ENCODE measurements at places on chromosomes 4 and X.

DNA sequence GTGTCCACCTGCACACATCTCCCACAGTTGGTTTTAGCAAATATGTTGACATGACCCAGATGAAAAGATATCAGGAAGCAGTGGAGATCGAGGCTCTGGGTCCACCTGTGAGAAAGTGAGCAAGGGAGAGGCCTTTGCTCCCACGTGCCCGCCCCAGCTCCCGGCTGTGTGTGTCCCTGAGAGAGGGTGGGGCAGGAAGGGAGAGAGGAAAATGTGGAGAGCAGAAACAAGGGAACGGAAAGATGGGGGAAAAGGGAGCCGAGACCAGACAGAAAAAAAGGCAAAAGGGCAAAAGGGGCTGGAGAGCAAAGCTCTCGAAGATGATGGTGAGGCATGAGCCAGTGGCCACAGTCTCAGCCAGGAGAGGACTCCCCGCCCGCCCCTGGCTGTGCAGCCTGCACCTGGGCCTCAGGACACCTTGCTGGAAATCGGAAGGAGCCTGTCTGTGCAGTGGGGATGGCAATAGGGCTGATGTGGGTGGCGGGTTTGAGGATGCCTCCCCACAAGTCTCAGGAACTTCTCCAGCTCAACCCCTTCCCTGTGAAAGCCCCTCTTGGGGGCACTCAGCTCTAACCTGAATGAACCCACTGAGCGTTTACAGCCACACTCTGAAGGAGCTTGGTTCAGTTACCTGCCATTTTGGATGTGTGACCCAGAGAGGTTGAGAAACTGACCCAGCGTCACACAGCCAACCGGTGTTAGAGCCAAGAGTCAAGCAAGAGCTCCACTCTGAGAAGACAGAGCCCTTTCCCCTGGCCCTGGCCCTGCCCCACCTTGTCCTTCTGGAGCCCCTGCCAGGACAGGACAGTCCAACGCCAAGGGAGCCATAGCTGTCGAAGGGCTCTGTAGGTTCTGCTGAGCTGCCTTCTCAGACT, 20.3 kb upstream of the MSX1 start:
- no peak for DNase-seq

- DNase-seq, result no peak
Measured at GRCh38 chr4:162422312-162422711, 258.5 kb upstream of the FSTL5 start.

GRCh38 chr4:21012851-21013331, 312.6 kb downstream of the PACRGL start:
- DNase-seq, result no peak

GRCh38 chr4:112560084-112560483, 44.1 kb upstream of the NEUROG2 start:
- DNase-seq, result no peak

DNA sequence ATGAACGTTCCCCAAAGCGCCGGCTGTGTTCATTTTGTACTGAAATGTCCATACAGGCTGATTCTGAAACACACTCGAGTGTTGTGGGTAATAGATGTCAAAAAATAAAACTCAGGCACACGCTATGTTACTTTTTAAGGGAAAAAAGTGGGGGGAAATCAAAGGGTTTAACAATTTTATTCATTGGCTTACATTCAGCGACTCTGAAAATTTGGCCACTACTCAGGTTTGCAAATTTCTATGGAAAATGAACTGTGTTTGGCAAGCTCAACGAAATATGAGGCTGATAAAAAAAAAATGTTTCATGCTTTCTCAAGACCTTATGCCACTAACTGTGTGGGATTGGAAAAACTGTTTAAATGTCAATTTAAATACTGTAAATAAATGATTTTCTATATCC, 18.5 kb downstream of the AMELX start:
- DNase-seq, result no peak

GRCh38 chr4:90951037-90951436, 823.8 kb downstream of the CCSER1 start:
- no peak for DNase-seq

DNA sequence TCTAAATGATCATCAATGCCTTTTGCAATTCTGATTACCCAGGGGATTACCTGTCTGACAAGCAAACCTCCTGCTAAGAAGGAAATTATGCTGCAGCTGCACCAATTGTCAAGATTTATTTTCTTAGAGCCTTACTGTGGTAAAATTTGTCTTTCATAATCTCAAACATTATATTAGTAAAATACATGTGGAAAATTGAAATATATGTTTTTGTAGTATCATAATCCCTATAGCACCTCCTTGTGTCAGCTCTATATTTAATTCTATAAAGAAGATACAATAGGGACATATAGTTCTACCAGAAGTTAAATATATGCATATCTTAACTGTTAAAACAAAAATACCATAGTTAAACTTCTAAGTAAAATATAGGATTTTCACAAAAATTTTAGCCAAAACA, 655.6 kb upstream of the PCDH10 start:
- no peak for DNase-seq

- DNase-seq, result no peak
Measured at GRCh38 chr4:139779691-139780090, 114.1 kb downstream of the MGST2 start.

DNA sequence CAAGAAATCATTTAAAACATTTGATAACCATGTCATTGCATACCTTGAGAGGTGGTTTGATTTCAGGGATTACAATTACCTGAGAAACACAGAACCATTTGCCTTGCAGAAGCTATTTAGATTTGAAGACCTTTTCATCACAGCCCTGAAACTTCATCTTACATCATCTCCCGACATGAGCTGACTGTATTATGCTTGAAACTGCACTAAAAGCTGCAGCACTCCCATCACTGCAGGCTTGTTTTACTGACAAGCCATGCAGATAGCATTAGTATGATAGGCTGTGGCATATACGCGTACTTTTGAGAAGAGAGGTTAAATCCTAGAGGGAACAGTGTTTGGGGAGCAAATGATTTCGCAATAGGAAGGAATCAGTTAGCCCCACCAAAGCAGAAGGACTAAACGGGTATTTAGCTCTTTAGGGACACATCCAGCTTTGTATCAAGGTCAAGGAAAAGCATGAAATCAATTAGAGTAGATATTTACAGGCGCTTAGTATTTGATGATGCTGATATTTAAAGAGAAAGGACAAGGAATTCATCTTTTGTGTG, 133.2 kb upstream of the DIAPH2 start:
- DNase-seq, result no peak

Data from CD8-positive, alpha-beta T cell (primary cell).